HT-29 (cell line): ENCODE measurements at places on chromosomes 12 and 14. TPM values are rescaled to one million over a fixed set of nuclear protein-coding genes. Genes with fewer than 3 reads are reported as not detected.
A peak's percentile ranks its signal among the peaks of the same experiment; 100 is the strongest.

Gene IRAK3
- total RNA-seq: not detected in 2 replicates

Gene WNT5B
- total RNA-seq: 0.08 TPM in 1 of 2 replicates, not detected in the other

Gene KRT79
- not detected in 2 replicates for total RNA-seq

Gene MYO1H
- not detected in 2 replicates for total RNA-seq

Gene VRTN
- 3.2 and 4.1 TPM in 2 replicates for total RNA-seq

GRCh38 chr12:19575337-19576243, 136.3 kb downstream of the AEBP2 start:
- DNase-seq: peak; percentile 40

- no peak for DNase-seq
These were observed 55.6 kb upstream of the CDKL1 start for GRCh38 chr14:50452296-50452695.

GRCh38 chr12:66269142-66269541, 33.2 kb upstream of the HELB start:
- DNase-seq: no peak
